ENCODE measurements at places on chromosomes 7 and 10.
A peak's percentile ranks its signal among the peaks of the same experiment; 100 is the strongest.

DNA sequence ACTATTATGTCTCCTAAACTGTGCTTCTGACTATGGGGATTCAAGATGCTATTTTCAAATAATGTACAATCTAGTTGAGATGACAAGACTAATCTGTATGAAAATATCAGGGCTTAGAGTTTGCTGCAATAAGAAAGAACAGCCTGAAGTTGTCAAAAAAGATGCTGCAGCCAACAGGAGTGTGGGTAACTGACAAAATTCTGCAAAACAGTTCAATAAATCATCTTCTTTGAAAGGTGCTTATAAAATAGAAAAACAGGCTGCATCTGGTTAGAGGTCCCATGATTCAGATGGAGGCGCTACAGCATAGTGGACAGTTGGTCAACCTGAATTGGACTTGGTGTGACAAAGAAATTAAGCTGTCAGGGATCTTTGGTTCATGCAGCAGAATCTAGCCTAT, 511.0 kb downstream of the XPNPEP1 start:
- no peak for DNase-seq

DNA sequence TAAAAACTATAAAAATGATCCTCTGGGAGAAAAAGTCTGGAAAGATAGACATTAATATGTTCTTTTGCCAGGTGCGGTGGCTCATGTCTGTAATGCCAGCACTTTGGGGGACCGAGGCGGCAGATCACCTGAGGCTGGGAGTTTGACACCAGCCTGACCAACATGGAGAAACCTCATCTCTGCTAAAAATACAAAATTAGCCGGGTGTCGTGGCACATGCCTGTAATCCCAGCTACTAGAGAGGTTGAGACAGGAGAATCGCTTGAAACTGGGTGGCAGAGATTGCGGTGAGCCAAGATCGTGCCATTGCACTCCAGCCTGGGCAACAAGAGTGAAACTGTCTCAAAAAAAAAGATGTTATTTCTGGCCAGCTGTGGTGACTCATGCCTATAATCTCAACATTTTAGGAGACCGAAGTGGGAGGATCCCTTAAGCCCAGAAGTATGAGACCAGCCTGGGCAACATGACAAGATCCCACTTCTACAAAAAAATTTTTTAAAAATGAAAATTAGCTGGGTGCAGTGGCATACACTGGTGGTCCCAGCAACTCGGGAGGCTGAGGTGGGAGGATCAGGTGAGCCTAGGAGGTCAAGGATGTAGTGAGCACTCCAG, 101.9 kb upstream of the LRRN3 start:
- DNase-seq = no peak

- DNase-seq = no peak
Measured at GRCh38 chr10:34612446-34612845, 202.7 kb downstream of the PARD3 start.

GRCh38 chr10:66483966-66484365, 441.9 kb upstream of the LRRTM3 start:
- DNase-seq = no peak

- peak; percentile 52 for DNase-seq
Measured at GRCh38 chr10:49150426-49150825, 16.6 kb upstream of the FAM170B start.

DNA sequence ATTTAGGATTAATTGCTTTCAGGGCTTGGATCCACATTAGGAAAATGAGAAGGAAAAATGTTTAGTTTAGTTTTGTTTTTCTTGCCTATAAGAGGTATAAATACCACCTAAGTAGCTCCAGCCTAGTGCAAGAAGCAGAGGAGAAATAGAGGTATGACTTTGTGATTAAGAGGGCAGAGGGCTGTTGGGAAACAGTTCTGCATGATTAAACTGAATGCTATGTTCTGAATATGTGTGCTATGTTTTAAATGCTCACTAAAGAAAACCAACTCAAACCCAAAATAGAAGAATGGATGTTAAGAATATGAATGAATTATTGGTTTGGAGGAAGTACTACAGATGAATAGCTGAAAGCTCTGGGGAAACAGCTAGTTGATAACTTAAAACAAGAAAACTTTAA, 7.6 kb downstream of the CALCR start:
- no peak for DNase-seq

GRCh38 chr7:98341106-98341505, 59.6 kb downstream of the BRI3 start:
- no peak for DNase-seq
